Cortex of kidney (tissue), 1 donor: ENCODE measurements at places on chromosomes 11 and 22.

GRCh38 chr11:86369668-86370067 is 5.0 kb upstream of the CCDC81 start:
- no peak for DNase-seq

GRCh38 chr11:66593650-66594049 is 665 bp downstream of the CCS start:
- DNase-seq: no peak

DNA sequence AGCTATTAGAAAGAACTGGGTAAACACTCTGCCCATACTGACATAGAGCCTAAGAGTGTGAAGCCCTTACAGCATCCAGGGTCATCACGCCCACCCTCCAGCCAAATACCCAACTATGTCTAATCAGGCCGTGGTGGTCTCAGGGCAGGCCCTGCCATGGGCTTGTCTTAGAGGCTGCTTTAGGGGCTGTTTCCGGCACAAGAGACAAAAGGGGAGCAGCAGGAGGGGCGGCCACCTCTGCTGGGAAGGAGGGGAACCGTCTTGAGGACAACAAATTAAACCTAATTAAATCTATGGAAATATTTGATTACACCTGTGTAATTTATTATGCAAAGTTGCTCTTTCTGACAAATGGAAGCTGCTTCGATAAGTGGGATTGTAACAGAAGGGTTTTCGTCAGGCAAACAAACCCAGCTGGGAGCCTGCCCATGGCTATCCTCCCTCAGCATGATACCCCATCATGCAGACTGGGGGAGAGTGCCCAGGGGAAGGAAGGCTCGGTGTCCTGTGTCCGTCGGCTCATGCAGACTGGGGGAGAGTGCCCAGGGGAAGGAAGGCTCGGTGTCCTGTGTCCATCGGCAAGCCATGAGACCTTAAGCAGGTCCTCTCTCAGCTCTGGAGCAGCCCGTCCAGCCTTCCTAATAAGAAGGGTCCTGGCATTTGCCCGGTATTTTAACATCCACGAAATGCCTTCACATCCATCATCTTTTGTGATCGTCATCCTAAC is 163.6 kb upstream of the B3GAT1 start:
- DNase-seq: no peak

DNA sequence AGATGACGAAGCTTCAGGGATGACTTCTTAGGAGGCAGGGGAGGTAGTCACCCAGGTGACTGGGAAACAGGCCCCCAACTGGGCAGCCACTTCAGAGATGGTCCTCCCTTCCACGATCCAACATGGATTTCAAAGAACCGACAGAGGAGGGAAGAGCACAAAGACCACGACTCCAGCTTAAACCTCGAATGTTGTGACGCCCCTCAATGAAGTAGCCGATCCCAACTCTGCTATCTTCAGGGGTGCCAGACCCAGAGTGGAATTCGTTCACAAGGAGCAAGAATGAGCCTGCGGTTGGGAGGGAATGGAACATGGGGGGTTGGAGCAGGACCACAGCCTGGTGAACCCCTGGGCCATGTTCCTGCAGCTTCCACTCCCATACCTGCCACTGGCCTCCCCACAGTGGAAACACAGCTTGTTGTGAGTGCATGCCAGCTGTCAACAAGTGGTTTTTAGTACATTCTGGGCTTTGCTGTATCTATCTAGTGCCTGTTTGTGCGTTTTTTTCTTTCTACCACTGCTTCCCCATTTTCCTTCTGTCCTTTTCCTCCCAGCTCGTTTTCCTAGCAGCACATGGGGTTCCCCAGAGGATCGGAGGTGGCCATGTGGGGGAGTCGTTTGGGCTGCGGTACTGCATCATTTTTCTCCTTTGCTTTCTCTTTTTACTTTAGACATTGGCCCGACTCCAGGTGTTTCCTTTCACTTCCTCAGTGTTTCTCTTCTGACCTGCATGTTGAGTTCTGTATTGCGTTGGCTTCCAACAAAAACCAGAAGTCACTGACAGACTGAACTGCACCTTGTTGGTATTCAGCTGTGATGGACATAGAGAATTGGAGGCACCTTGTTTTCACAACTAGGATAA is 65.8 kb downstream of the MORC2 start:
- DNase-seq: no peak

- no peak for DNase-seq
These were observed 196.7 kb upstream of the TBCEL start for GRCh38 chr11:120827198-120827597.

- no peak for DNase-seq
These were observed 38.4 kb downstream of the MOB2 start for GRCh38 chr11:1447845-1448825.

GRCh38 chr11:1521382-1522080 is 35.0 kb upstream of the MOB2 start:
- DNase-seq: no peak

GRCh38 chr22:16960884-16961249 is 47.2 kb downstream of the GAB4 start:
- DNase-seq: no peak

- no peak for DNase-seq
These were observed 405.6 kb downstream of the LRRC4C start for GRCh38 chr11:41053894-41054293.

GRCh38 chr22:45359627-45360026 is 49.9 kb downstream of the FAM118A start:
- DNase-seq: no peak

- no peak for DNase-seq
These were observed 126.6 kb downstream of the KCNC1 start for GRCh38 chr11:17861036-17861755.

DNA sequence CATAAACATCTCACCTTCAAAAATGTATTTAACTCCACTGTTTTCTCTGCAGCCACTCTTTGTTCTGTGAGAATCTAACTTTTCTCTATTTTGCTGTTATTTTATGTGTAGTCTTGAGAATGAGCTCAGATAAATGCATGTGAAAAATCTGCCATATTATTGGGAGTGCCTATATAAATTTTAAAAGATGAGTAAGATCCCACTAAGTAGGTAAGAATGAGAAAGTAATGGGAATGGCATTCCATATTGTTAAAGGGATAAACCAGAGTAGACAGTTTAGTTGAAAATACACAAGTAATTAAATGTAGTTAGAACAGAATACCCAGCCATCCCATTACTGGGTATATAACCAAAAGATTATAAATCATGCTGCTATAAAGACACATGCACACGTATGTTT is 817.2 kb downstream of the FAM181B start:
- DNase-seq: no peak

DNA sequence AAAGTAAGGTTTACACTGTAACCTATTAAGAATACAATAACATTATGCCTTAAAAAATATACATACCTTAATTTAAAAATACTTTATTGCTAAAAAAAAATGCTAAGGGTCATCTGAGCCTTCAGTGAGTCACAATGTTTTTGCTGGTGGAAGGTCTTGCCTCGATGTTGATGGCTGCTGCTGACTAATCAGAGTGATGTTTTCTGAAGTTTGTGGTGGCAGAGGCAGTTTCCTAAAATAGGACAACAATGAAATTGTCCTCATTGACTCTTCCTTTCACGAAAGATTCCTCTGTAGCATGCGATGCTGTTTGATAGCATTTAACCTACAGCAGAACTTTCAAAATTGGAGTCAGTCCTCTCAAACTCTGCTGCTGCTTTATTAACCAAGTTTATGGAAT is 97.6 kb downstream of the FAT3 start:
- no peak for DNase-seq

DNA sequence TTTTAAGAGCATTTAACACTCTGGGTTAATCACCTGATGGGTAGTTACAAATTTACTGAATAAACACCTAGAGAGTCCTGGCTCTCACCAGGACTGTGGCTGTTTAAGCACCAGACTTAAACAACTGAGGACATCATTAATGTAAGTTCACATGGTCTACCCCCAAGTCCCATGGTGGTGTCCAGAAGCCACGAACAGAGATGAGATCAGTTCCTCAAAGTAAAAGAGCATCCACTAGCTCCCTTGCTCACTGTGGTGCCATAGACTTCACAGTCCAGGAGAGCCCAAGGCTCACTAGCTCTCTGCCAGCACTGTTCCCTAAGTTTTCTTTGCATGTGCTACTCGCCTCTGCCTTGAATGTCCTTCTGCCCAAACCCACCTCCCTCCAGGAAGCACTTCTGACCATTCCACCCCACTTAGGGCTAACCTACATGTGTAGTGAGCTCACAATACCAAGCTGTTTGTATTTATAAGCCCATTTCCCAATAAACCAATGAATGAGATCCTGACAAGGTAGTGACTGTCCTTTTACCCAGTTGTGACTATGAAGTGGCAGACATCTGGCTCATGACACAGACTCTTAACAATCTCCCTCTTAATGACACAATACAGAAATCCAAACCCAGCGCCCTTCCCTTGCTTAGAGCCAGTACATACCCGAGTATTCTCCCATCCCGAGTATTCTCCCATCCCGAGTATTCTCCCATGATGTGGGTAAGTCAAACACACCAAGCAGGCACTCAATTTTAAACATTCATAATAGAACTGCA is 15.7 kb downstream of the NAP1L4 start:
- no peak for DNase-seq

- no peak for DNase-seq
These were observed 1308.3 kb downstream of the TBC1D22A start for GRCh38 chr22:48070760-48071159.

DNA sequence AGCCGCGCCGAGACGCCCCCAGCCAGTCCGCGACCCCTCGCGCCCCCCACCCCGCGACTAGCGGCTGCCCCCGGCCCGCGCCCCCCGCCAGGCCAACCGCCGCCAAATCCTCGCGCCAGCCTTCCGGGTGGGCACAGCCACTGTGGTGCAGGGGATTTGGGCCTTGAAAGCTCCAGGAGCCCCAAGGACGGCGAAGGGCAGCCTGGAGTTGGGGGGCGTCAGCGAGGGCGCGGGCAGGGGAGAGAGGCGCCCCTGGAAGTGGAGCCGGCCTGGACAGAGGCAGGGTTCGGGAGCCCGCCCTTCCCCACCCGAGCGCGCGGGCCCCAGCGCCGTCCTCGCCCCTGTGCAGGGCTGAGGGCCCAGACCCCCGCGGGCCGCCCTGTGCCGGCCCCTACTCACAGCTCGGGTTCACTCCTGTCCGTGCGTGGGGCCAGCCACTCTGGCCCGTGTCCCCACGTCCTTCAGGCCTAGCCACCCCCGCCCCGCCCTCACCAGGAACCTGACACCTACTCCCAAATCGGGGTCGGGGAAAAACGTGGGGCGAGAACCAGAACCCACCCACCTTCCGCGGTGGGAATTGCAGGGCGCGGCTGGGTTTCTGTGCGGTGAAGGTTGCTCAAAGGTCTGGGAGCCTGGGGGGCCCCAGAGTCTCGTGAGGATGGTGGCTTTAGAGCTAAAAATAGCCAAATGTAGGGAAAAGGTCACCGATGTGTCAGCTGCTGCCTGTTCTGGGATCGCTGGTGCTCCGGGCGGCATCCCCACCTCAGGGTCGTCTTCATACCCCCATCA is at the start of gene CPT1B:
Gene CPT1B (minus strand): TSS at position 441 of the 789 bp plus-strand sequence. CDS start 512 bp downstream, outside the sequence.
- DNase-seq: no peak

- DNase-seq: no peak
These were observed 1.3 kb upstream of the NPTXR start for GRCh38 chr22:38845004-38845740.

DNA sequence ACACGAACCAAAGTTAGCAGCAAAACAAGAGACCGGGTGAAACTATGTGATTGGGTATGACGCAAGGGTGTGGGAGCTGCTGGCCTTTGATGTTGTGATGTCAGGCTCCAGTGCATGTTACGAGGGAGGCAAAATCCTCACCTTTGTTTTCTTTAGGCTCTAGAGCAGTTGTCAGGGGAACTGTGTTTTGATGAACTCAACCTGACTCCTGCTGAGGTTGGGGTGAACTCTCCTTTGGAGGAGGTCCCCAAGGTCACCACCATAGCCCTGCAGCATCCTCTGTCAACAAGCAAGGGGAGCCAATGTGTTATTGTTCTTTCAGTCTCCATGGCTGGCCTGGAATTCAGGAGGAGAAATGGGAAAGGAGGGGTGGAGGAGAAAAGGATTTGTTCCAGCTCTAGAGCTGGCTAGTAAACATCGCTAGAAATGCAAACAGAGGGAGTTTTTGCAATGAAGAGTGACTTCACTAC is 33.8 kb downstream of the RASSF10 start:
- no peak for DNase-seq

GRCh38 chr11:61657566-61658290 is 22.5 kb upstream of the DAGLA start:
- no peak for DNase-seq

DNA sequence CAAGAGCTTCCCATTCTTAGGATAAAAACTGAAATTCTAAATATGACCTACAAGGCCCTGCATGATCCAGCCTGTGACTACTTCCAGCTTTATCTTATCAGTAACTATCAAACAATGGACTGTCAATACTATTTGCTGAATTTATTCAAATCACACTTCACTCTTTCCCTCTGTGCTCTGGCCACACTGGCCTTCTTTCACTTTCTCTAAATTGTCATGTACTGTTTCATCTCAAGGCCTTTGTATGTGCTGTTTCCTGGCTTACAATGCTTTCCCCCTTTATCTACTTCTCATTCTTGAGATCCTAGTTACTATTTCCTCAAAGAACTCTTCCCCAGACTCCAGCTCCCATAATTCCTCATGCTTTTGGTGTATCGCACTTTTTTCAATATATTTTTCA is 5.6 kb downstream of the TIMM10B start:
- DNase-seq: no peak

DNA sequence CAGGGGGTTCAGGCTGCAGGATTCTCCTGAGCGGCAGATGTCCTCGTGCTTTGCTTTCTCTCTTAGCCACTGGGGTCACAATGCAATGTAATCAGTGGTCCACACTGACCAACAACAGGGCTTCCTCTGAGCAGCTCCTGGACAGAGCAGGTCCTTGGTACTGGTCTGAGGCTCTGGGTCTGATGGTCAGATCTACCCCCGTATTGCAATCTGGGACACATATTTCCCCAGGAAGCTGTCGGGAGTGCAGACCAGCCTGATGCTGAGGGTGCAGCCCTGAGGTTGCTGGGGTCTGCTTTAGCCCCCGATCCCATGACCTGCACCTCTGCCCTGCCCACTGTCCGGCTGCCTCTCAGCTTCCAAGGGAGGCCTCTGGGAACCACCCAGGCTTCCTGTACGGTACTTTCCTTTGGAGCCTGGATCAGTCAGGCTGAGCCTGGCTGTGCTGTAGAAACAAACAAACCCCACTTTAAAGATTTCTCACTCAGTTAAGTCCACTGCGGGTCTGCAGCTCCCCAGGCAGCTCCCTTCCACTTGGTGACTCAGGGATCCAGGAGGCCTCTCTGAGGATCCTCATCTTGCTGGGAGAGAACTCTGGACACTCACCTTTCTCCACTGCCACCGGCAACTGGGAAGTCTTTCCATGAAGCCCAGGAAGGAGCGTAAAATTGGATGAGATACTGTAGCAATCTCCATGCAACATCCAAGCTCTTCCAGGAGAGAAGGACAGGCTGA is 1046.6 kb downstream of the TBC1D22A start:
- DNase-seq: no peak

GRCh38 chr11:121460941-121461514 is 8.3 kb upstream of the SORL1-AS1 start:
- no peak for DNase-seq
